Stimulated activated CD8-positive, alpha-beta memory T cell treated with anti-CD3 and anti-CD28 coated beads, Interleukin-4, amount 100 ng/mL, for 1 hour (primary cell): ENCODE measurements at places on chromosomes 1 and 21.

DNA sequence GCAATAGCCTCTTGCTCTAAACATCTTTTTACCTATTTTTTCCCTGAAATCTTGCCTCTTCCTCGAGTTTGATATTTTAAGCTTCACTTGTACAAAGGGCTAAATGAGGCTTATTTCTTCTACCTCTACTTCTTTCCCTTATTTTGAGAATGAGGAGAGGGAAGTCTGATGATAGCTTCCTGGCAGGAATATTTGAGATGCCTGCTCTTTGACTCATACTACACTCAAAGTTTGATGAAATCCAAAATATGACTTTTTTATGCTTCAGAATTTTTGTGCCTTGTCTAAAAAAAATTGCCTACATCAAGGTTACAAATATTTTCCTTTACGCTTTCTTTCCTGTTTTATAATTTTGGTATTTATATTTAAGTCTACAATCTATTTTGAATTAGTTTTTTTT lies 624.4 kb upstream of the PLXNA2 start:
- DNase-seq, result no peak

GRCh38 chr21:15506086-15506485 lies 223.7 kb upstream of the USP25 start:
- no peak for DNase-seq

DNA sequence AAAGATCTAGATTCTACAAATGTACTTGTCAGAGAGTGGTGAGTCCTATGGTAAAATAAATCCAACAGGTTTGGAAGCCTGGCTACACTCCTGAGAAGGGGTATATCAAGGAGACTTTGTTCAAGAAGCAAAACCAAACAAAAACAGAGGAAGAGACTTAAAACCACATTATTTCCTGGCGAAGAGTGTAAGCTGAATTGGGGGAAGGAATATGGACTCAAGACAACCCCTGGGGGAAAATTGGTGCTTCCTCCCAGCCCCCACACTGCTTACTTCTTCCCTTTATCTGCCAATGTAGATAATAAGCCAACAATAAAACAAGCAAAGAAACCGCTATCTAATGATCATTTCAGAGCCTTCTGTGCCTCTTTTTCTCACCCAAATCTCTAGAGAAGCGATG lies 48.4 kb upstream of the ZBTB18 start:
- no peak for DNase-seq

DNA sequence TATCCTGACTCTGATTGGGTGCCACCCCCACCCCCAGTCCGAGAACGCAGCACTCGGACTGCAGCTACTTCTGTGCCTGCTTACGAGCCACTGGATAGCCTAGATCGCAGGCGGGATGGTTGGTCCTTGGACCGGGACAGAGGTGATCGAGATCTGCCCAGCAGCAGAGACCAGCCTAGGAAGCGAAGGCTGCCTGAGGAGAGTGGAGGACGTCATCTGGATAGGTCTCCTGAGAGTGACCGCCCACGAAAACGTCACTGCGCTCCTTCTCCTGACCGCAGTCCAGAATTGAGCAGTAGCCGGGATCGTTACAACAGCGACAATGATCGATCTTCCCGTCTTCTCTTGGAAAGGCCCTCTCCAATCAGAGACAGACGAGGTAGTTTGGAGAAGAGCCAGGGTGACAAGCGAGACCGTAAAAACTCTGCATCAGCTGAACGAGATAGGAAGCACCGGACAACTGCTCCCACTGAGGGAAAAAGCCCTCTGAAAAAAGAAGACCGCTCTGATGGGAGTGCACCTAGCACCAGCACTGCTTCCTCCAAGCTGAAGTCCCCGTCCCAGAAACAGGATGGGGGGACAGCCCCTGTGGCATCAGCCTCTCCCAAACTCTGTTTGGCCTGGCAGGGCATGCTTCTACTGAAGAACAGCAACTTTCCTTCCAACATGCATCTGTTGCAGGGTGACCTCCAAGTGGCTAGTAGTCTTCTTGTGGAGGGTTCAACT lies 2.1 kb downstream of the RBM15 start:
- DNase-seq, result no peak

DNA sequence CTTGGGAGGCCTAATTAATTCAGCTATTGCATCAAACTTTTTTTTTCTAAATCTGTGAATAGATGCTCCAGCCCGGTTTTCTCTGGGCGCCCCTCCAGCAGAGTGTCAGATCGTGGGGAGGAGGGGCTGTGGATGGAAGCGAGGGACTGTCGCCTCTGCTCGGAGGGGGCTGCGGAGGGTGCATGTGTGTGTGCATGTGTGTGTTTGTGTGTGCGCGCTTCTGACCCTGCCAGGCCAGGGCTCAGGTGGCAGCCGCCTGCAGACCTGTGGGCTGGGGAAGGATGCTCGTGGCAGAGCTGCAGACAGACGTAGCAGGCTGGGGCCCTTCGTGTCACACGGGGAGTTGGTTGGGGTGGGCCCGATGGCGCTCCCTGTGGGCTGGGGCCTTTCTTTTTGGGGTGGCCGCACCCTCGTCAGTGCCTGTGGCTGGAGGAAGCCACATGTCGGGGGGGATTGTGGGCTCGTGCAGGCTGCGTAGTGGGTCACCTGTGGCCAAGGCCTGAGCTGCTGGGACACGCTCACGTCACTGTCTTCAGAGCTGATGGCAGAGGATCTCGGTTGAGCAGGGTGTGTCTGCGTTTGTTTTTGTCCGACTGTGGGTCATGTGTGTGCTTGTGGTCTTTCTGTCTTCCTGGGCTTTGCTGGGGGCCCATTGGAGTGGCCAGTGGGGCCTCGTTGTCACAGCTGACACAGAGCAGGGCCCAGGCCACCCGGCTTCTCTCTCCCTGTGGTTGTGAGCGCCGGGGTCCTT lies 2.8 kb downstream of the SKI start:
- DNase-seq, result no peak

DNA sequence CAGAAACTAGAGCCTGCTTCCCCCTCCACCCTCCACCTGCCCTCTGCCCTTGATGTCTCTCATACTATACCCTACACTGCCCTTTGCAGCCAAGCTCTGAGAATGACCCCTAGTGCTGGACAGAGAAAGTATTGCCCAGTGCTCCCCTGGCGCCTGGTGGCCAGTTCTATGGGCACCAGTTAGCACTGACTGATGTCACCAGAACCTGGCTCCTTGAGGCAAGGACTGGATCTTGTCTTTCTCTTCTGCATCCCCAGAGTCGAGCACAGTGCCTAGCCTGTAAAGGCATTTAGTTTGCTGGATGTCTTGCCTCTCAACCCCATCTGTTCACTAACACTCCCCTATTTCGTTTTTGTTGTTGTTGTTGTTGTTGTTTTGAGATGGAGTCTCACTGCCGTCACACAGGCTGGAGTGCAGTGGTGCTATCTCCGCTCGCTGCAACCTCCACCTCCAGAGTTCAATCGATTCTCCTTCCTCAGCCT lies 5.9 kb downstream of the PHLDA3 start:
- DNase-seq, result no peak

GRCh38 chr1:207286786-207287468 lies 34.6 kb upstream of the CD55 start:
- DNase-seq, result no peak

- no peak for DNase-seq
Observed at GRCh38 chr1:83060651-83061390, 938.1 kb downstream of the TTLL7 start.

GRCh38 chr1:48115835-48116234 lies 106.7 kb upstream of the SLC5A9 start:
- DNase-seq, result no peak
